Large intestine (tissue), 12 donors: ENCODE measurements at places on chromosomes 7 and 10.

GRCh38 chr7:138607216-138608126 is 93.7 kb downstream of the SVOPL start:
- DNase-seq, result no peak
- H3K27ac ChIP-seq, result no peak overlapping the region
- no peaks in the 10 kb centered on the region for H3K27me3 ChIP-seq
- H3K4me3 ChIP-seq, result no peak overlapping the region

GRCh38 chr10:44976352-44977198 is 2.0 kb downstream of the DEPP1 start:
- peaks cover 60% of the 10 kb centered on the region for H3K4me1 ChIP-seq
- H3K4me3 ChIP-seq, result no peak overlapping the region
- DNase-seq, result no peak
- H3K36me3 ChIP-seq, result peaks cover 11% of the 10 kb centered on the region
- no peak overlapping the region for H3K27ac ChIP-seq

GRCh38 chr7:1669064-1669951 is 769 bp upstream of the ELFN1 start:
- no peak overlapping the region for H3K4me3 ChIP-seq
- no peaks in the 10 kb centered on the region for H3K36me3 ChIP-seq
- H3K4me1 ChIP-seq, result peaks cover 13% of the 10 kb centered on the region

DNA sequence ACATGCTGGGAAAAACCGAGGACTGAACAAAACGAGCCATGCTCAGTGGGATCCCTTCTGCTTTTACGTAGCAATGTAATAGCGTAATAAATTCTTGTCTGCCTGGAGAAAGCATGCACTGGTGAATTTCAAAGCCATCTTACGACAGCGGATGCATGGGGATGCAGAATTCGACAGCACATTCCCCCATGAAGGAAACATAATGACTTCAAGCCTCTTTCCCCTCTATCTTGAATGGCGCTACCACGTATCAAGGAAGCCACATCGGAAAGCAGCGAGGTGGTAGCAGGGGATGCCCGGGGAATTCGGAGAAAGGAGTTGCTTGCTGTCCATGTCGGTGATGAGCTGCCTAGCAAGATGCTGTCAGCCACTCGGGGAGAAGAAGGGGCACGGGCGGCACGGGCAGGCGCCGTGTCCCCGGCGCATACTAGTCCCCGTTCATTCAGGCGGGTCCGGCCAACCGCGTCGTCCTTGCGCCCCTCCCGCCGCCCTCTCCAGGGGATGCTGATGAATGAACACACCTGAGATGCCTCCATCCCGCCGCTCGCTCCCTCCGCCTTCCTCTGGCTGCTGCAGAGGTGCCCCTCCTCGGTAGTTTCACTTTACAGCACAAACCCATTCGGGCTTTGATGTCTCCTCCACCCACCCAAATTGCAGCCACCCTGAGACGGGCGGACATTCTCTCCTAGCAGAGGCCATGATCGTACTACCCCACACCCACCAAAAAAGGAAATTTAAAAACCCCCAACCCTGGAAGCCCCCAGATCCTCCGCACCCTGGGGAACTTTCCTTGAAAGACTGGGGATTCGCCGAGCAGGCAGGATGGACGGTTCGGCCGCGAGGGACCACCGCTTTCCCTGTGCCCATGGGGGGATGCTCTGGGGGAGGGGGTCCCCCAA is 644 bp downstream of the SORBS1 start:
- no peaks in the 10 kb centered on the region for H3K36me3 ChIP-seq
- H3K27ac ChIP-seq, result peak overlapping the region; percentile 81
- H3K27me3 ChIP-seq, result no peaks in the 10 kb centered on the region
- H3K4me3 ChIP-seq, result peak overlapping the region; percentile 97

GRCh38 chr7:778271-778967 is 51.3 kb upstream of the PRKAR1B start:
- no peak overlapping the region for H3K27ac ChIP-seq
- no peak for DNase-seq
- peaks cover 86% of the 10 kb centered on the region for H3K36me3 ChIP-seq
- no peak overlapping the region for H3K4me3 ChIP-seq

- H3K4me1 ChIP-seq, result no peaks in the 10 kb centered on the region
- peaks cover 9% of the 10 kb centered on the region for H3K27me3 ChIP-seq
- no peaks in the 10 kb centered on the region for H3K36me3 ChIP-seq
- no peak overlapping the region for H3K4me3 ChIP-seq
- peak; percentile 12 for DNase-seq
- no peak overlapping the region for H3K27ac ChIP-seq
Observed at GRCh38 chr7:45259966-45260646, 102.5 kb downstream of the RAMP3 start.

DNA sequence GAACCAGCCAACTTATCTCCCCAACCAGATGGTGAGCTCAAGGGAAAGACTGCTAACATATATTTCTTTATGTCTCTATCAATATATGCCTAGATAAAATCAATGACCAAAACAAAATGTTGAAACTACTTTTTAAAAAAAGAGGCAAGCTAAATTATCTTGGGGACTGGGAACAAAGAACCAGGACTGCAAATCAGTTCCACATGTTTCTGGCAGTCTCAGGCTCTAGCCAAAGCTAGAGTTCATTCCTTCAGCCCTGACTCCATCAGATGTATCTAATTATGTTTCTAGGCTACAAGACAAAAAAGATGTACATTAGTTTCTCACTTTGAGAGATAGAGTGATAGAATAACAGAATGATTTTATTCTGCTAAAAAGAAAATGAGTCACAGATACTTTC is 1290.3 kb upstream of the SORCS1 start:
- no peak overlapping the region for H3K27ac ChIP-seq
- DNase-seq, result no peak
- no peaks in the 10 kb centered on the region for H3K4me1 ChIP-seq
- no peaks in the 10 kb centered on the region for H3K27me3 ChIP-seq

DNA sequence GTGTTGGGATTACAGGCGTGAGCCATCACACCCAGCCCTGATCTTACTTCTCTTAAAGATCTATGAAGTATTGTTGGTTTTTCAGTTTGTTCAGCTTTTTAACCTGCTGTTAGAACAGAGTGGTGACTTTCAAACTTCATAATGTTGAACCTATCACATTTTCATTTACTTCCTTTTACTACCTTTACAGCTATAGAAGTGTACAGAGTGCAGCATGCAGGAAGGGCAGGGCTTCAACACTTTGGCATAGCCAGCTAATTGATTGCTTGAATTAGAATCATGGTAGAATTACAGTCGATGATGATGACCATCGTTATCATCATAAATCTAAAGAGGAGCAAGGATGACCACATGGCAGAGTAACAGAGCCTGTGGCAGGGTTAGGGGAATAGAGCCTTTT is 55.5 kb downstream of the AOAH start:
- H3K36me3 ChIP-seq, result no peaks in the 10 kb centered on the region
- no peaks in the 10 kb centered on the region for H3K27me3 ChIP-seq
- DNase-seq, result peak; percentile 32
- H3K27ac ChIP-seq, result no peak overlapping the region
- no peaks in the 10 kb centered on the region for H3K4me1 ChIP-seq

DNA sequence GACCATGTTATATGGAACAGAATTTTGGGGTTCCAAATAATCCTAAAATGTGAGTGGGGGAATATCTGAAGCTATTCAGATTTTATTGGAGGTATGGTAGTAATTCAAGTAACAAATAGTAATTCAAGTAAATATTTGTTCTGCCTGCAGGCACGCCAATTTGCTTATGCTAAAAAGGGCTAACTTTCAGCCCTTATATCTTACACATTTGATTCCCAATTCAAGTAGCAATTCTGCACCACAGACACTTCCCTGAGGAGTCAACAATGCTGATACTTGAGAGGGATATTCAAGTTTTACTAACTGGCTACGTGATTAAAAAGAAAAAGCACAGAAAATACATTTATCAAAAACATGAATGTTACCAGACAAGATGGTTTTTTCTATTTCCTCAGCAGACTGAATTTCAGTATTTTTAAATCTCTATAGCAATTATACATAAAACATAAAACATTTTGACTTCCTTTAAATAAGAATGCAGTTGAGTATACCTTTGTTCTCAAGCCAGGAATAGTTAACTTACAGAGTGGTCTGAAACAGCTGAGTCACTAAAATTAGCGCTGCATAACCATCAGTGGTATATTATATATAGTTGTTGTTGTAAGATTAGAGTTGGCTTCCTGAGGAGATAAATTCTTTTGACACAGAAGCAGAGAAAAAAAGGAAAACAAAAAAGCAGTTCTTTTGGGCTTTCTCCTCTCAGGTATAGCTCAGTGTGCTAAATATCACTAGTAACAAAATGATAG is 33.9 kb downstream of the MTPN start:
- no peak overlapping the region for H3K4me3 ChIP-seq
- no peak overlapping the region for H3K27ac ChIP-seq
- H3K27me3 ChIP-seq, result no peaks in the 10 kb centered on the region
- H3K36me3 ChIP-seq, result no peaks in the 10 kb centered on the region

DNA sequence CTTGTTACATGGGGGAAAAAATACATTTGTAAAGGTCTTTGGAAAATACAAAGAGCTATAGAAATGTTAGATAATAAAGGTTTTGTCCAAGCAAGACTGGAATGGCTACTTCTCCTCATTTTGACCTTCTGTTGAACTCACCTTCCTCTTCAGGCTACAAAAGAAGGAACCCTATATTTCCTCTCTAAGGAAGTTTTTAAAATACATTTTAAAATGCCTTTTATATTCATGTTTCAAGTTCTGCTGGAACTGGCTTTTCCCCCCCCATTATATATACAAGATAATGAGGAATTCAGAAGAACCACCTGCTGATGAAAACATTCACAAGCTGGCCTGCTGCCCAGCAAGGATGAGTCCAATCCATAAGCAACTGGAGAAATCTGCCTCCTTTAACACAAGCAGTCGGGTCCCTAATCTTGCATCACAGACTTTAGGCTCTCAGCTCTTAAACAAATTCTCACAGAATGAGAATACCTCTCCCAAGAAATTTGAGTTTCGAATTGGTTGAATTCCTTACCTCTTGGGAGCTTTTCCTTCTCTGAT is 44.6 kb downstream of the MTERF1 start:
- no peak for DNase-seq
- no peaks in the 10 kb centered on the region for H3K4me1 ChIP-seq
- no peaks in the 10 kb centered on the region for H3K27me3 ChIP-seq
- no peaks in the 10 kb centered on the region for H3K36me3 ChIP-seq
- H3K27ac ChIP-seq, result no peak overlapping the region
